ENCODE measurements at places on chromosomes 6 and 20.

DNA sequence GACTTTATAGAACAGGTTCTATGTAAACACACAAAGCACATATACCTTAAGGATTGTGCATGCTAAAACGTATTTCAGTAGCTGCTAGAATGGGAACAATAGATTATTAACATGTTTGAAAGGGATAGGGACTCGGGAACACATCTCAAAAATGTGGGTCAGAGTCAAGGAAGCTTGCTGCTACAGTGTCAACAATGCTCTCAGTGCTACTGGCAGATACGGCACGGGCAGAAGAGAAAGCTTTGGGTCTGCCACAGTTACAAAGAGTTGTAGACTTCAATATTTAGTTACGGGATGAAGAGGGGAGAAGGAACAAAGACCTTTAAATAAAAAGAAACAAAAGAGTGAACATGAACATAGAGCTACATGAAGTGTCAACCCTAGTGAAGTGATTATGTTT, 170.5 kb downstream of the BACH2 start:
- no peak for DNase-seq

GRCh38 chr6:145529582-145529981, 205.7 kb downstream of the EPM2A start:
- no peak for DNase-seq

DNA sequence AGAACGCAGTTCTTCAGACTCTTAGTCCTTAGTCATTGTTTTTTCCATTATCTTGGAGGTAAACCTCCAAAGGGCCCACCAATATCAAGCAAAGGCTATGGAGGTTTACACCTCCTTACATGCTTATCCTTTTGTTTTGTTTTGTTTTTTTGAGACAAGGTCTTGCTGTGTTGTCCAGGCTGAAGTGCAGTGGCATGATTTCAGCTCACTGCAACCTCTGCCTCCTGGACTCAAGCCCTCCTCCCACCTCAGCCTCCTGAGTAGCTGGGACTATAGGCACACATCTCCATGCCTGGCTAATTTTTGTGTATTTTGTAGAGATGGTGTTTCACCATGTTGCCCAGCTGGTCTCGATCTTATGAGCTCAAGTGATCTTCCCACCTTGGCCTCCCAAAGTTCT, 26.3 kb downstream of the ADGRG6 start:
- DNase-seq, result no peak

DNA sequence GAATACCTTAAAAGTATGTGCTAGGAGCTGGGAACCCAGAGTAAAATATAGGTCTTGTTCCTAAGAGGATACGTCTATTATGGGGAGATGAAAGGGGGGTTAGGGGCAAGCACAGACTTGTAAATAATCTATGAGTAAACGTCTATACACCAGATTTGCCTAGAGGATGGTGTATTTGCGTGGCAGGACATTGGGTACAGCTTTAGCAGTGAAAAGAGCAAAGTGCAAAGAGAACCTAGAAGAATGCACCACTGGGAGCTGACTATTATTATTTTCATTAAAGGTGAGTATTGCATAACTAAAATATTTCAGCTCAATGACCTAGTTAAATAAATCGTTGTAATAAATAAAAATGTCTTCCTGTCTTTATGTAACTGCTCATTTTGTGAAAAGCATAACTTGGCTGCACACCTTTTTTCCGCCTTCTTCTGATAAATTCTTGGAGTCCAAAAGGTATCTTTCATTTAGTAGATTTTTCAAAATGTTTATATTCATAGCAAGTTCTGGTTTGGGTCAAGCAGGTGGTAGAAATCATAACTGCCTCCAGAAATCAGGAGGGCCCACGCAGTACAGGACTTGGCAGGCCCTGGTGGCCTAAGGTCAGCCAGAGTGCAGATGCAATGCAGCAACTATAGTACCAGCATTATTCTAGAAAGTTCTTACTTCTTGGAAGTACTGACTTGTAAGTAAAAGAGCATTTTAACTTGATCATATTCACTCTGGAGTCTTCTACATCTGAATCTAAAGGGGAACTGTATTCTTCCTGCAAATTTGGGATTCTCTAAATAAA, 357.2 kb downstream of the PLCB1 start:
- DNase-seq, result no peak

DNA sequence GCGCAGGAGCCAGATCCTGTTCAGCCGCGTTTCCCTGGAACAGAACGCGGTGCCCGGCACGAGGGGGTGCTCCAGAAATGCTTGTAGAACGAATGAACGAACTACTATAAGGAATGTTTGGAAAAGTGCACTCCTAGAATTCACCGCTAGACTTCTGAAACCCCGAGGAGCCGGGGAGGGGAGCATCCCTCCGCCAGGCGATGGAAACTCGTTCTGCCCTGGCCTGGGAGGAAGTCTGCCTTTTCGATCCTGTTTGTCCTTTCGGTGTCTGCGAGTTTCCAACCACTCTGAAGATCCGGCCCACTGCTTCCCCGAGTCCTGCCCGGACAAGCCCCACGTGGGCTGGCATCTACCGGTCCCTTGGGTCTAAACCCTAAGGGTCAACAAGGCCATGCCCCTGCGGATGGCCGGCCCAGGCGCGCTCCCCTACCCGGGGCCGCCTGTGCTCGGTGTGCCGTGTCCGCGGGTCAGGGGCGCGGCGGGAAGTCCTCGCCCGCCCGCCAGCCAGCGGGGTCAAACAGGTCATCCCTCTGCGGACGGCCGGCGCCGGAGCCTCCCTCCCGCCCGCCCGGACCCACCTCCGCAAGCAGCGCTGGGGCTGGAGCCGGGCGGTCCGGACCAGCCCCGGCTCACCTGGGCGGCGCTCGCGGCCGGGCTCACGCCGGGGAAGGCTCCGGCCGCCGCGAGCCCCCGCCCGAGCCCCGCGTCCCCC, 526 bp downstream of the SULF2 start:
- peak; percentile 46 for DNase-seq

DNA sequence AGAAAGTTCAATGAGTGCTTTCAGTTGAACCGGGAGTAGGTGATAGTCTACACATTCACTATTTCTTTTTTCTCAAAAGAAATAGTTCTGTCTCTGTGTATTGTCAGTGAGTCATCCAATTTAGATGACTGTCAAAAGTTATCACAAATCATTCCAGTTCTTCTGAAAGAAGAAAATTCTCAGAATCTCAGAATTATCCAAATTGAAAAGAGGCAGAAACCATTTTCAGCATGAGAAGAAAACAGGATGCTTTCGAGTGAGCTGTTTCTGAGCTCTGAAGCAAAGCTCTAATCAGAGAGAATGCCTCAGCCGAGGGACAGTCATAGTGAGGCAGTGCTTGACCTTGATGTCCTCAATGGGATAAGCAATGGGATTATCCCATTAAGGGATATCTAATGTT, 97.9 kb downstream of the HUS1B start:
- no peak for DNase-seq

DNA sequence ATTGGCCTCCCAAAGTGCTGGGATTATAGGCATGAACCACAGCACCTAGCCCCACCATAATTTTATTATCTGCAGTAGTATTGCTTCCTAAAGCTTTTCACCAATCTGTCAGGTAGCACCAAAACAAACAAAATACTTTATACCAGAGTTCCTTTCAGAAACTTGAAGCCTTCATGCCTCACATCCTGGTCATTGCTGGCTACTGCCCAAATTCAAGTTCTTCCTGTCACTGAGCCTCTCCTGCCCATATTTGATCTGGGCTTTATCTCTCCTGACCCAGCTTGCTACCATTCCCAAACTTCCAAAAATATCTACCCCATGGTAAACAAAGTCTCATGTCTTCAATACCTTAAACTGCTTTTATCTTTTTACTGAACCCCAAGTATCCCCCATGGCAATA, 34.9 kb upstream of the DST start:
- DNase-seq, result no peak

DNA sequence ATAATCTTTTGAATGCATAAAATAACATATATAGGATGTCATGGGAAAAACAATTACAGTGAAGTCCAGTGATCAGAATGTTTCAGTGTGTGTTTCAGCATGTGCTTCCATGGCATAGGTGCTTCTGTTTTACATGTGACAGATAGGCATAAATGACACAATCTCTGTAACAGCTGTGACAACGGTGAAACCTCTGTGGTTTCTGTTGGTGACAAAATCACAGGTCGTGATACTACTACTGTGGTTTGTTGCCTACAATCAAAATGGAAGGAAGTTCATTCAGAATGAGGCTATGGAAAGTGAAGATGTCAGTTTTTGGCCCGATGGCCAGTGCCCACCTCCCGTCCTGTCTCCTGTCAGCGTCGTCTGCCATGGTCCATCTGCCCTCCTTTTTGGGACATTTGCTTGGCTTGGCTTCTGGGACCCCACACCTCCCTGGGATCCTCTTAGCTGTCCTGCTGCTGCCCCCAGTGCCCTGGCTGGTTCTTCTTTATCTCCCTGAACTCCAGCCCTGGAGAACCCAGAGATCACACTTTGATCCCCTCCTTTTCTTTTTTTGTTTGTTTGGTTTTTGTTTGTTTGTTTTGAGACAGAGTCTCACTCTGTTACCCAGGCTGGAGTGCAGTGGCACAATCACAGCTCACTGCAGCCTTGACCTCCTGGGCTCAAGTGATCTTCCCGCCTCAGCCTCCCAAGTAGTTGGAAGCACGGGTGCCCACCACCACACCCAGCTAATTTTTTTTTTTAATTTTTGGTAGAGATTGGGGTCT, 79.3 kb upstream of the NAA20 start:
- DNase-seq, result peak; percentile 68

DNA sequence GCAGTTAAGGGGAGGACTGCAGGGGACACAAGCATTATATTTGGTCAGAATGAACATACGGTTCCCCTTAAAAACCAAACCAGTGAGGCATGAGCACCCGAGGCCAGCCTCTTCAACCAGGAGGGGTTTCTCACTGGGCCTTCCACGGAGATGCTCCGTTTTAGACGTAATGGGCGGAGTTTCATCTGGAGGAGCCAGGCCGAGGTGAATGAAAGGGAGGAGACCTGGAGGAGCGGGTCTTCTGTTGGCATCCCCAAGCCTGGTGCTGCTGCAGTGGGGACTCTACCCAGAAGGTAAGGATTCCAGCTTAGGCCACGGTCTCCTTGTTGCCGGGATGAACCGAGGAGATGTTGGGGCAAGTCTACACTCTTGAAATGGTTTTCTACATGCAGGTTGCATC, 47.4 kb downstream of the ADNP start:
- no peak for DNase-seq

- DNase-seq, result peak; percentile 29
Observed at GRCh38 chr6:18215436-18215835, 48.9 kb downstream of the DEK start.

DNA sequence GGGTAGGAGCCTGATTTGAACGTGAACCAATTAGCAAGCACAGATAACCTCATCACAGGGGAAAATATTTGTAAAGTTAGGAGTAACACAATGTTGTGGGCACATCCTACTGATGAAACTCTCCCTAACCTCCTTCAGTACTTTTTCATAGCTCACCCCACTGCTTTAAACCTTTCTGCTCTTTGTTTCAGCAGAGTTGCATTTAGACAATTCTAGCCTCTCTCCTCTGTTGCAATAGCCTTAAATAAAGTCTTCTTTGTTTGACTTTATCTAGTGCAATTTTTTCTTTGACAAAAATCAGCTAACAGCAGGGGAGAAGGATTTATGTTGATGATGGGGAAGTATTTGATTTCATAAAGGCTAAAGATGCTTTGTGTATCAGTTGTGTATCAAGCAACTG, 14.1 kb downstream of the C6orf141 start:
- no peak for DNase-seq

- no peak for DNase-seq
Observed at GRCh38 chr6:5728351-5729079, 278.2 kb downstream of the NRN1 start.

- DNase-seq, result no peak
Observed at GRCh38 chr6:165268987-165269386, 40.4 kb downstream of the C6orf118 start.

GRCh38 chr6:151324488-151324825, 66.9 kb downstream of the ZBTB2 start:
- DNase-seq, result no peak

DNA sequence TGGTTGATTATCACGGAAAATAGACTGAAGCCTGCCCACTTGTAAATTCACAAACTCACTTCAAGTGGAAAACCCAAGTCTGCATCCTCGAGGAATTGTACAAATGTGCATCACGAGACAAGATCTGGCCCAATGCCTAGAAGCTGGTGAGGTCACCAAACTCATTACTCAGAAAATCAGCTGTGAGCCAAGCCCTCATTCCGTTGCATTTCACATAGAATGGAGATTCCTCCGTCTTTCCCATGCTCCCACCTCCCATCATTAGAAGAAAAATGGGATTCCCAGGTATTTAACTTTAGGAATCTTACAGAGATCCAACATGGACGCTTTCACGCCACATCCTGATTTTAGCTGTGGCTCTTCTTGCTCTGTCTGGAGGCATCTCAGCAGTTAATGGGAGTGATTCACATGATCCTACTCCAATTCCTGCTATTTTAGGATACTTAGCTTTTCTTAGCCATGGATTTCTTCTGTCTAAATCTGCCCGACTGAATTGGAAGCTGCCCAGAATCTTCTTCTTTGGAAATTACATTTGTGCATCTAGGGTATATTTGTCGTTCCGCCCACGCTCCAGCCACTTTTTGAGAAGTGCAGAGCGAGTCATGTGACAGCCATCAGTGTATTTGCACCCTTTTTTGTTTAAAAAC, 68.7 kb upstream of the STMND1 start:
- peak; percentile 62 for DNase-seq

DNA sequence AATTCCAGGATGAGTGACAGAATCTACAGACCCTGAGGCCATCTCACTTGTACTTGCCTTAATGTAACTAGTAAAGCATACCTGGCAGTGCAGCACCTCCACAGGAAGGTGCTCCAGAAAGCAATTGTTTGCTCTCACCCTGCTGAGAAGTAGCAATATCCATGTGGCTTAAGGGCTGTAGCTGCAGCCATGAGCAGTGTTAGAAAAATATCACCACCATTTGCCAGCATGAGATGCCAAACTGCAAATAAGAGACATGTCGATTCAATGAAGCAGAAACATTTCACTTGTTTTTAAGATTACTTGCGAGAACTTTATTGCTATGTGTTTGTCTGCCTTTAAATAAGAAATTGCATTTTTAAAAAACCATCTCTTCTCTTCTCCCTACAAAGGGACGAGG, 151.5 kb downstream of the PRL start:
- no peak for DNase-seq

DNA sequence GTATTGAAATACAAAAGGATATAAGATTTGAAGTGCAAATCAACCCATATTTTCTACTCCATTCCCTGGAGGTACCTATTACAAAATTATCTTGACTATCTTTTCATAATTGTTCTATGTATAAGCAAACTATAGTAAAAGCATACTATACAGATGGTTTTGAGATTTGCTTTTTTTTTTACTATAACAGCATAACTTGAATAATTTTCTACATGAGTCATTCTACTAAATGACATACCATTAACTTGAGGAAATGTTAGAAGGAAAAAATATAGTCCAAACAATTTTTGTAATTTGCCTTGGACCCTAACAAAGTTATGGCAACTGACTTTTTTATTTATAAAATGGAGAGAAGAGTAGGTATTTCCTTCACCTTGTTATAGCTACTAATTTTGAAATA, 472.7 kb downstream of the PKHD1 start:
- no peak for DNase-seq

DNA sequence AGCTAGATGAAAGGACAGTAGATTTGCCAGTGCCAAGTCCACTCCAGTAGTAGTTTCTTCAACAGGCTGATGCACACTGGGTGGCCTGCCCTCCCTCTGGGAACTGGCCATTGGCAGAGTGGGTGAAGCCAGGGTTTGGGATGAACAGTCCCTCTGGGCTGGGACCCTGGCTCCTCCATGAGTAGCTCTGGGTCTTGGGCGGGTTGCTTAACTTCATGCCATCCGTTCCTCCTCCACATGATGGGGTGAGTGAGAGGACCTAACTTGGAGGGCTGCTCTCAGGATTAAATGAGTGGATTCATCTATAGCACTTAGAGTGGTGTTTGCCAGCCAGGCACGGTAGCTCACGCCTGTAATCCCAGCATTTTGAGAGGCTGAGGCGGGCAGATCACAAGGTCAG, 47.2 kb downstream of the PLAGL2 start:
- DNase-seq, result no peak

Measured in suppressor macrophage treated with lipopolysaccharide for 1 hour (primary cell).